Effector memory CD8-positive, alpha-beta T cell (primary cell): ENCODE measurements at places on chromosomes 3 and 15.

GRCh38 chr15:52653431-52653964, 25.7 kb downstream of the ATOSA start:
- no peak for DNase-seq

GRCh38 chr3:17882981-17883380, 140.6 kb upstream of the TBC1D5 start:
- DNase-seq, result no peak

- DNase-seq, result no peak
Observed at GRCh38 chr3:134903837-134904236, 108.8 kb downstream of the EPHB1 start.

- DNase-seq, result no peak
Observed at GRCh38 chr3:12518261-12519028, 26.9 kb downstream of the MKRN2OS start.

- DNase-seq, result no peak
Observed at GRCh38 chr3:12235691-12236090, 53.2 kb upstream of the PPARG start.

DNA sequence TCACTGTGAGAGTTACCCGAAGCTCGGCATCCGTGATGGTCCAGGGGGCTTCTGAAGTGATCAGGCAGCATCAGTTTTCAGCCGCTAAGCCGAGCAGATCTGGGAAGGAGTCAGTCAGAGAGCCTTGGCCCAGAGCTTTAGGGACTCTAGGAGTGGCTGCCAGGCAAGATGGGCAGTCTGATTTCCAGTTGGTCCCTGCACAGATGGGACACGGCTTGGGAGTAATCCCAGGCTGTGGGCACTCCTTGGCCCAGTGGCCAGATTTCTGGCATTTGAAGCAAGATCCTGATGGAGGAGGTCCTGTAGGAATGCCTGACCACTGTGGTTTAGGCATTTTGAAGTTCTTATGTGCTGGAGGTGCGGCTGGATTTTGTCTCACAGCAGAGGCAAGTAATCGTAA, 10.5 kb upstream of the IP6K2 start:
- DNase-seq, result no peak

- DNase-seq, result no peak
Observed at GRCh38 chr3:144127014-144127413, 155.4 kb downstream of the DIPK2A start.

DNA sequence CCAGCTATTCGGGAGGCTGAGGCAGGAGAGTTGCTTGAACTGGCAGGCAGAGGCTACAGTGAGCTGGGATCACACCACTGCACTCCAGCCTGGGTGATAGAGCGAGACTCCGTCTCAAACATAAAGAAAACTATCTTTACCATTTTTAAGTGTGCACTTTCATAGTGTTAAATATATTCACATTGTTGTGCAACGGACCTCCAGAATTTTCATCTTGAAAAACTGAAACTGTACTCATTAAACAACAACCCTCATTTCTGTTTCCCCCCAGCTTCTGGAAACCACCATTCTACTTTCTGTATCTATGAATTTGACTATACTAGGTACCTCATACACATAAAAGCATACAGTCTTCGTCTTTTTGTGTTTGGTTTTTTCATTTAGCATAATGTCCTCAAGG, 375.1 kb downstream of the SHQ1 start:
- no peak for DNase-seq

DNA sequence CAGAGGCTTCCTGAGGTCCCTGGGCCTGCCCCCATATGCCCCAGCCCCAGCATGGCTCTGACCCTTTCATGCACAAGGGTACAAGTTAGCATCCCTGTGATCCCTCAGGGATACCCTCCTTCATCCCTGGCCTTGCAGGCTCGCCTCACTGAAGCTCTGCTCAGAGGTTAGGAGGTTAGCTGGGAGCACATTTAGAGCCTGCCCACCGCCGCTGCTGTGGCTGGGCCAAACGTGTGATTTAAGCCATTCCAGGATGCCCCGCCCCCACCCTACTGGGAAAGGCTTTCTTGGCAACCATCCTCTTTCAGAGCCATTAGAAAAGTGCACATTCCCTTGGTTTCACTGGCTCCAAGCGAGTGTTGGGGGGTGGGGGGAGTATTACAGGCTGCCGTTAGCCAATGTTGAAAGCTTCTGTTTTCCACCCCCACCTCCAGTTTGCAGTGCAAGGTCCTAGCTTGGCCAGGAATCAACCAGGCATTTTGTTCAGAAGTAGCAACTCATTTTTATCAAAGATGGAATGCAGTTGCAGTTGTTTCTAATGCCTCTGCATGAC, 6.3 kb upstream of the HES1 start:
- no peak for DNase-seq

- no peak for DNase-seq
Observed at GRCh38 chr3:55687526-55687925, 200.4 kb upstream of the WNT5A start.

DNA sequence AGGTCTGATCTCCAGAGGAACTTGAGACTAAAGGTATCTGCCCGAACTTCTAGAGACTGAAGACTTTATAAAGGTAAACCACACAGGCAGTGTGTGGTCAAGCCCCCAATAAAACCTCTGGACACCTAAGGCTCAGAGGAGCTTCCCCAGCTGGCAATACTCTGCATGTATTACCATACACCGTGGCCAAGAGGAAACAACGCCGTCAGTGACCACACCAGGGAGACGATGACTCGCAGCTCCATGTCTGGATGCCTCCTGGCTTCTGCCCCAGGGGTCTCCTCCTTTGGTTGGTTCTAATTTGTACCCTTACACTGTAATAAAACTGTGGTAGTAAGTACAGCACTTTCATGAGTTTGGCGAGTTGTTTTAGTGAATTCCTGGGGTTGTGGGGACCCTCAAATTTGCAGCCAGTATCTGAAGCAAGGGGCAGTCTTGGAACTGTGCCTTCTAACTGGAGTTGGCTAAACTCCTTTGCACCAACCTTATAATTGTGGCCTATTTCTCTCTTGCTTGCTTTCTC, 32.1 kb upstream of the BCL2L10 start:
- no peak for DNase-seq

DNA sequence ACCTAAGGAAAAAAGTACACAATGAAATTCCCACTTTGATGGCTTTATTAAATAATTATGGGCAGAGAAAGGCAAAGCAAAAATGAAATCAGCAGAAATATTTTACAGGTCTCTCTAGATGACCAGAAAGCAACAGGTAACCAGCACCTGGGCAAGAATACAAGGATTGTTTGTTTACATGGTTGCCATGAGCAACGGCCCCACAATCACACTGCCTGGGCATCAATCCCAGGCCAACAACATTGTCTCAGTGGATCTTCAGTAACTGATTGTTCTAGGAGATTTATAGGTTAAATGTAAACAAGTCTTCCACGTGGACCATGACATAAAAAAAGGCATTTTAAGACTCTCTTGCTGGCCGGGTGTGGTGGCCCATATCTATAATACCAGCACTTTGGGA, 82.6 kb downstream of the PDZRN3 start:
- no peak for DNase-seq

- DNase-seq, result no peak
Observed at GRCh38 chr3:178519701-178520100, 16.5 kb upstream of the KCNMB2 start.

DNA sequence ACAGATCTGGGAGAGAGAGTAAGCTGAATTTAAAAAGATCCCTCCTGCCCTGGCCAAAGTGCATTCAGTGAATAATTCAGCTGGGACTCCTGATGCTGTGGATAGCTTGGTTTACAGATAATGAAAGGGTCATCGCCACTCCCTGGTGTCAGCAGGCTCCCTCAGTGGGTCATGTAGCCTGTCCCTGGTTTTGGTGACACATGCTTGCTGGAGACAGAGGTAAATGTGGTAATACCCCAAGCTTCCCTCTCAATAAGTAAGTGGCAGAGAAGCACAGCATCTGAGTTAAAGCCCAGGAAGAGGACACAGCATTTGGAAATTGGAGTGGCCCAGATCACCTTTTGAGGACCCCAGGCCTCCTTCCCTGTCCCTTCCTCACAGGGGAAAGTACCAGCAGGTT, 1.8 kb downstream of the TMEM115 start:
- DNase-seq, result no peak

DNA sequence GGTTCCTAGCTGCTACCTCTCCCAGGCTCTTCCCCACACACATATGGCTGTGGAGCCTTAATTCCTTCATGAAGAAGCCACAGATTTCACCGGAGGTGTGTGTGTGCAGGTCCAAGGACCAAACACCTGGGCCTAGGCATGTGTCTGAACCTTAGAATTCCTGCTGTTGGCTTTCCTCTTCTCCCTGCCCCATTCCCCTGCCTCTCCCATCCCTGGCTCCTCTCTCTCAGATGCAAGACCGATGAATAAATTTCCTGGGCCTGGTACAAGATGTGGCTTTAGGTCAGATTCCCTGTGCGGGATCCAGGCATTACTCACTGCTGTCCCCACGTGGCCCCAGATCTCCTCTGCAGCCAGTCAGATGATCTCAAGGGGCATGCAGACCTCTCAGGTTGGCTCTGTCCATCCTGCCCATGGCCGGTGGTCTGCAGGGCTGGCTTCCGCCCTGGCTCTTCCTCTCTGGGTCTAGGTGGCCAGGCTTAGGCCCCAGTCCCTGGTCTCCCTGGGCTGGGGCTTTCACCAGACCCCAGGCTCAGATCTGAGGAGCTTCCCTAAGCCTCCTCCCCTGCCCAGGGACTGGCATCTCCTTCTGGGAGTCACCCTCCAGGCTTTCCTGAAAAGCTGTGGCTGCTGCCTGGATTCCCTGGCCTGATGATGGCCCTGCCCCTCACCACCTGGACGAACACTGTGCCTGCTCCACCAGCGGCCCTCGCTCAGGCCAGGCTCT, 20.5 kb downstream of the CCR9 start:
- no peak for DNase-seq

- DNase-seq, result no peak
Observed at GRCh38 chr3:122886946-122887345, 92.1 kb downstream of the SLC49A4 start.

GRCh38 chr3:184117636-184118035, 17.5 kb upstream of the EIF2B5 start:
- no peak for DNase-seq

DNA sequence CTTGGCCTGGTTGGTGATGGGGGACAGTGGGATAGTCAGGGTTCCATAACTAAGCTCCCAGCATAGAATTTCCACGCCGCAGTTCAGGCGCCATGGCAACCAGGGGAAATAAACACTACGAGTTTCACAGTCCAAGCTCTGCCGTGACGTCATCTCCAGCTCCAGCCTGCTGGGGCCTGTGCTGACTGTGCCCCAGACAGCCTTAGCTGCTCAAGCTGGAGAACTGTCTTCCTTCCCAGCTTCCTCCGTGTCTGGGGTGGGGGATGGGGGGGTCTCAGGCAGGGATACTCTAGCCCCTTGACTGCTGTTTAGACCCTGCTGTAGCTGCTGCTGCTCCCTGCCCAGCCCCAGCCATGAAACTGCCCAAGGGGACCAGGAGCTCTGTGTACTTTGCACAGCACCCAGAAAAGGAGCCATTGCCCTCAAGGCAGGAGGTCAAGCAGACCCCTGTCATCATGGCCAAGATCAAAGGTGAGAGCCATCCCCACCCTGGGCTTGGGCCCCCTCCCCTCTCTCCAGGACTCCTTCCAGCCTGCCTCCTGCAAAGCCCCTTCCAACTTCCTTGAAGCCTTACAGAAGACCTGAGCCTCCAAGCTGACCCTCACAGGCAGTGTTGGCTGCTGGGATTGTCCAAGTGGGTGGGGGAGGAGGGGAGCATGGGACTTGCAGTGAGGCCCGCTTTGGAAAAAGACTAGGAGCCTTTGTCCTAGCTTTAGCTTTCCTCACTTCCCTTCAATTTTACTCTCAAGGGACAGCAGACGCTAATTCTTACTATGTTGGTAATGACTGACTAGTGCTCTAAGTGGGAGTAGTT, 11.4 kb upstream of the CSPG4 start:
- DNase-seq, result no peak

- DNase-seq, result no peak
Observed at GRCh38 chr15:60529332-60529731, 50.4 kb upstream of the ICE2 start.

DNA sequence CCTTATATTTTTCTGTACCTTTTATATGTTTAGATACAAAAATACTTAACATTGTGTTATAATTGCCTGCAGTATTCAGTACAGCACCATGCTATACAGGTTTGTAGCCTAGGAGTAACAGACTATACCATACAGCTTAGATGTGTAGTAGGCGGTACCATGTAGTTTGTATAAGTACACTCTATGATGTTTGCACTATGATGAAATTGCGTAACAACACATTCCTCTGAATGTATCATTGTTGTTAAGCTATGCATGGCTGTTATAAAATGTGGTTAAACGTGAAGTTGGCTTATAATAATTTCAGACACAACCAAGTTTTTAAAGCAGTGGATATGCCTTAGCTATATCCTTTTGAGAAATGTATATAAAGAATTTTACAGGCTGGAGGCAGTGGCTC, 328.3 kb downstream of the PLCL2 start:
- DNase-seq, result no peak

DNA sequence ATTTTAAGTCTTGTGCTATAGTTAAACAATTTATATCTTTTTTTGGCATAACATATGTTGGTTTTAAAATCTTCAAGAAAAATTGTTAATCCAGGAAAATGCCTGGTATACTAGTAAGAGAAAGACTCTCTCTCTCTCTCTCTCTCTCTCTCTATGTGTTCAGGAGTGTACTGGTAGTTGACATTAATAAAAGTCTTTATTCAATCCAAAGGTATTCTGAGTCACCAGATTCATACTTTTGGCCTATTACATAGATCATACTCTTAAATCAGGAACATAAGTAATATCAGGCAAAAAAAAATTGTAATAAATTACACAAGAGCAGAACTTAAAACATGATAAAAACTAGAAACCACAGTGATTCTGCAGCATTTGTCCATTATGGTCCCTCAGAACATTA, 70.2 kb downstream of the TFG start:
- no peak for DNase-seq

GRCh38 chr3:132354916-132355702, 37.9 kb downstream of the ACP3 start:
- no peak for DNase-seq
